RCC 7860 (cell line): ENCODE measurements at places on chromosomes 3 and 15.
A peak's percentile ranks its signal among the peaks of the same experiment; 100 is the strongest.

GRCh38 chr3:123778991-123779622 is 105.0 kb downstream of the MYLK start:
- no peak for DNase-seq

DNA sequence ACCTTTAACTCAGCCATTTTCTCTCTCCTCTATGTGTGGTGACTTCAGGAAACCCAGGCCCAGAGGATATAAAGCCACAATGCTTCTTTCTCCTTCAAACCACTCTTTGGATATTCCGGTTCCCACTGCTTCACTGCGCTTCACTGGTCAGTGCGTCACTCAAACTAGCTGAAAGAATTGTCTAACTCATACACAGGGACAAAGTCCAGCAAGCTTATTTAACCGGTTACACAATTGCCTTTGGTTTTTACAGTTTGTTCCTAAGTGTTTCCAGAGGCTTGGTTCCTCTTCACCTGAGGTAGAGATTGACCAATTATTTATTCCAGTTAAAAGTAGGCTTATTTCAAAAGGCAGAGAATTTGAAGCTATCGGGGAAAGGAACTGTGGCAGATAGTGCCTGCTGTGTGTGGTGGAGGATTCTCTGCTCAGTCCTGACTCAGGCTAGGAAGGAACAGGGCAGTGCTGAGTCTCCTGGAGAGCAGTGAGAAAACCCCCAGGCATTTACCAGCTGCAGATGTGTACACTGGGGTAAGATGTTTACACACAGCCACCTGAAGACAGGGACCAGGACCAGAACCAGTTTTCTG is at the start of gene HGD:
TSS of gene HGD (minus strand) at position 145 of the 587 bp plus-strand sequence. CDS start at position 17, 128 bp downstream.
- DNase-seq, result peak; percentile 92

DNA sequence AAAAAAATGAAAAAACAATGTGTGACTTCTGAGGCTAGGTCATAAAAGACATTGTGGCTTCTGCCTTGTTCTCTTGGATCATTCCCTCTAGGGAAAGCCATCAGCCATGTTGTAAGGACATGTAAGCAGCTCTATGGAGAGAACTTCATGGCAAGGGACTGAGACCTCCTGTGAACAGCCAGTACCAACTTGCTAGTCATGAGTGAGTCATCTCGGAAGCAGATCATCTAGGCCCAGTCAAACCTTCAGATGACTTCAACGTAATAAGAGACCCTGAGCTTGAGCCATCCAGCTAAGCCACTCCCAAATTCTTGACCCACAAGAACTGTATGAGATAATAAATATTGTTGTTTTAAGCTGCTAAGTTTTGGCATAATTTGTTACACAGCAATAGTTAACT is 4.9 kb downstream of the MON1A start:
- DNase-seq, result peak; percentile 52

- DNase-seq, result no peak
Measured at GRCh38 chr3:59783468-59783988, 733.7 kb upstream of the CFAP20DC start.

- no peak for DNase-seq
Measured at GRCh38 chr3:100189444-100189964, 71.3 kb upstream of the TBC1D23 start.

- DNase-seq, result no peak
Measured at GRCh38 chr3:152229692-152230091, 39.0 kb upstream of the MBNL1 start.

DNA sequence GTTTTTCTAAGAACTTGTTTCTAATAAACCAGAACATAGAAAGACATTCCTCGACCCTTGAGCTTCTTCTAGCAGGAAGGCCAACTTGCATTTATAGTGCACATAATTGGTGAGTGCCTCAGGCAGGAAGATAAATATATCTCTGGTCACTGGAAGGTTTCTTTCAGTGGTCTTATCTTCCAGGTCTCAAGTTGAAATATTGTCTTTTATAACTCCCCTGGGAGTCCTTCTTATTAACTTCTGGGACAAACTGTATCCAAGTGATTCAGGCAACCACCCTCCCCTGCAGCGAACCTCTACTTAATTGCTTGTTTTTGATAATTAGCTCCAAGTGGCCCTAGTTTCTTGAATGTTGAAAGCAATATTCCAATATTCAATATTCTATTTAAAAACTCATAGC is 346.8 kb upstream of the GOLIM4 start:
- no peak for DNase-seq

GRCh38 chr3:38755130-38755529 is 60.9 kb downstream of the SCN10A start:
- DNase-seq, result no peak

DNA sequence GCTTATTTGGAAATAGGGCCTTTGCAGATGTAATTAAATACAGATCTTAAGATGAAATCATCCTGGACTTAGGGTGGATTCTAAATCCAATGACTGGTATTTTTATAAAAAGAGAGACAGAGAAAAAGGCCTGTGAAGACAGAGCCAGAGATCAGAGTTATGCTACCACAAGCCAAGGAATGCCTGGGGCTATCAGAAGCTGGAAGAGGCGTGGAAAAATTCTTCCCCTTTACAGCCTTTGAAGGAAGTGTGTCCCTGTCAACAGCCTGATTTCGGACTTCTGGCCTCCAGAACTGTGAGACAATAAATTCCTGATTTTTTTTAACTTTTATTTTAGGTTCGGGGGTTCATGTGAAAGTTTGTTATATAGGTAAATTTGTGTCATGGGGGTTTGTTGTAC is 154.1 kb upstream of the CADPS start:
- DNase-seq, result no peak

GRCh38 chr15:61989667-61990066 is 70.6 kb downstream of the VPS13C start:
- no peak for DNase-seq

DNA sequence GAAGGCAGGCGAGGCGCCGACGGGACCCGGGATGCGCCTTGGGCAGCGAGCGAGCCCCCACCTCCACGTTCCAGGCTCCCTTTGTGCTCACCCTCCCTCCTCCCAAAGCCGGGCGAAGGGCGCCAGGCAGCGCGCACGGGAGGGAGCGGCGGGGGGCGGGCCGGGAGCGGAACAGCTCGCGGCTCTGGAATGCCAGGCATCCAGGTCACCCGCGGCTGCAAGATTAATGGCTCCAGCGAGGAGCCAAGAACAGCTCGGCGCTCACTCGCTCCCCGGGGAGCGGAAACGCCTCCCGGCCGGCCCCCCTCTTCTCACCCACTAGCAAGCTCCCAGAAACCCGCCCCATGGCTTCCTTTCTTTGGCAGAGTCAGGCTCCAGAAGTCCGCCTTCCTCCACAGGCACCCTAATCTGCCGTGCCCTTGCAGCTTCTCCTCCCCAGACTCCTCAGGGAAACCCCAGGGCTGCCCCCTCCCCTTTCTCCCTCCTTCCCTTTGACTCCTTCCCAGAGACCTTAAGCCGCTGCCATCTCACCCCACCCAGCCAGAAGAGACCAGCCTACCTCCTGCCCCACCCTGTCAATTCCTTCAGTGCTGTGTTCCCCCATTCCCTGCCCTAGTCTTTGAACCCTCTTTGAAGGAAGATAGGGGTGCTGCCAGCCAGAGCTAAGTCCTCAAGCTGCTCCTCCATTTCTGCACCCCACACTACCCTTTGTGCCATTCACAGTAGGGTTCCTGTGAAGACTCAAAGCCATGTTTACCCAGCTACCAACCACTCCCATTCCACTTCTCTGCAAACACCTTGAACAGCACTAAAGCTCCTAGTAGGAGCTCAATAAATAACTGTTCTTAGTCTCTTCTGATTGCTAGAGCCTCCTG is 9.9 kb downstream of the AMOTL2 start:
- peak; percentile 93 for DNase-seq

GRCh38 chr3:141049681-141050080 is 1.5 kb upstream of the SPSB4 start:
- no peak for DNase-seq

- DNase-seq, result no peak
Measured at GRCh38 chr15:41396111-41396510, 6.2 kb downstream of the NDUFAF1 start.

DNA sequence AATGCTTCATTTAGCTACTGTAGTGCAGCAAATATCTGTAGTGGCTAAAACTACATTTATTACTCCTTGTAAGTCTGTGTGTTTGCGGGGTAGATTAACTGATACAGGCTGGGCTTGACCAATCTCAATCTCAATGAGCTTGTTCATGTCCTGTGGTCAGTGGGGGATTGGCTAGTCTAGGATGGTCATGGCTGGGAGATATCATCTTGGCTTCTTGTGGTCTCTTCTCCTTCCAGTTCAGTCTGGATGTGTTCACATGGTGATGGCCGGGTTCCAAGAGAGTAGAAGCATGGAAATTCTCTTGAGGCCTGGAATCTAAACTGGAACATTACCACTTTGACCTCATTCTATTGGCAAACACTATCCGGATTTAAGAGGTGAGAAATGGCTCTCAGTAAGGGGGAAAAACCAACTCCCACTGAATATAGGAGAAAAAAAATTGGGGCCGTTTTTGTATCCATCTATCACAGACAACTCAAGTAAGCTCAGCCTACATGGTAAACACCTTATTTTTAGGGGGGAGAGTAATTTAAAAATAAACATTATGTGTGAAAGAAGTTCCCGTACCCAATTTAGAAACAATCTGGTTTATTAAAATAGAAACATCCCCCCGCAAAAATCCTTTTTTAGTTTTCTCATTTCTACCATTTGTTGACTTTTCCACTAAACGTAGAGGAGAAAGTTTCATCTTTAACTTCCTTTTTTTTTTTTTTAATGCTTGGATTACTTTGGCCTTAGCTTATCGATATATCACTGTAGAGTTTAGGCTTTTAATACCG is 284.9 kb upstream of the TBC1D5 start:
- no peak for DNase-seq

DNA sequence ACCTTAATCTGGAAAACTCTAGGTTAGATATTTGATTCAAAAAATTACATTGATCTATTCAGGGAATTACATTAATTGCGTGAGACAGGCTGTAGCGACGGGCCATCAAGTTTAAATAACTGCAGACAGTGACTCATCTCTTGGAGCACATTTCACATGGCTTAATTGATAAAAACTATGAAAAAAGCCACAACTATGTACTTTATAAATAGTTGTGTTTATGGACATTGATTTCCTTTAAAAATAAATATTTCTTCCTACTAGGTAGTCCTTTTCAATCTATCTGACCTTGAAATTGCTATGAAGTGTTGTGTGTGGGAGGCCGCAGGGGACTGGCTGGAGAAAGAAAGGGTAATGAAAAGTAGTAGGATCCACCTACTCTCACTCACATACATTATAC is 157.8 kb downstream of the IL1RAP start:
- no peak for DNase-seq

DNA sequence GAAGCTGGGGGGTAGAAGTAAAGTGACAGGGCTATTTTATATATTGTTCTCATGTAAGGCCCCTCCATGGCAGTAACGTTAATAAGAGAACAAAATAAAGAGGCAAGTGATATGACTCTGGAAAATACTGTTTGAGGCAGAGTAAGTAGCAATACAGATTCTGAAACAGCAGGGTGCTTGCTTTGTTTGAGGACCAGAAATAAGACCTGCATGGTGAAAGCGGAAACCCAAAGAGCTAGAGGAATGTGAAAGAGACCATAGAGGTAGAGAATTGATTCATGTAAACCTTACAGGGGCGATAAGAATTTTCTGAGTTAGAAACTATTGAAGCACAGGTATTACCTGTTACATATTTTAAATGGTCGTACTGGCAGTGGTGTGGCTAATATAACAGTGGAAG is 1517.1 kb downstream of the SI start:
- DNase-seq, result no peak

DNA sequence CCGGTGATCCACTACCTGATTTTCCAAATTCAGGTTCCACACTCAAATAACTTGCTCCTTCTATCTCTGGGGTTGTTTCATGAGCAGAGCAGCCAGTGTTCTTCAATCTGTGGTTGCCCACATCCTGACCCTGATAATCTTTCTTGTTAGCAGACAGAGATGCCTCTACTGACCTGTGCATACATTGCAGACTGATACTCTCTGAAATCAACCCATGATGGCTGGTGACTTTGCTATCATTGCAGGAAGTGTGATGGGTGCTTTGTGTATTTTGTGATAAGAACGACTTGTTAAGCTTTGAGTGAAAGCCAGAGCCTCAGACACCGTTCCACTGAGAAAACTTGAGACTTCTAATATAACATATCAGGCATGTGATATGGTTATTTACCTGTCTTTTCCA is 39.9 kb downstream of the GATM start:
- no peak for DNase-seq

DNA sequence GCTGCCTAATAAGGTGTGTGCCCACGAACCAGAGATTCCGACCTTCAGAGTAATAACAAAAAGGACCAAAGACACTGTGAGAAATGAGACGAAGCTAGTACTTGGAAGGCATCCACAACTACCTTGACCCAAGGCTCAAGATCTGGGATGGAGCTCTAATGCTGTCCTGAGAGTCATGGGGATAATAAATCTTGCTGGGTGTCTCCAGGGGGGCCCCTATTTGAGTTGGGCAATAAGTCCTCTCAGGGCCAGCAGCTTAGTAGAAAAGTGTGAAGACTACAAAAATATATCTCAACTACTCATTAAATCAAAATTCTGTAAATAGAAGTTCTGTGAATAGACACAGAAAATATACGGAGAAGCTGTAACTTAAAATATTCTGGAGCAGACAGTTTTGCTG is 2.9 kb upstream of the NDN start:
- no peak for DNase-seq

DNA sequence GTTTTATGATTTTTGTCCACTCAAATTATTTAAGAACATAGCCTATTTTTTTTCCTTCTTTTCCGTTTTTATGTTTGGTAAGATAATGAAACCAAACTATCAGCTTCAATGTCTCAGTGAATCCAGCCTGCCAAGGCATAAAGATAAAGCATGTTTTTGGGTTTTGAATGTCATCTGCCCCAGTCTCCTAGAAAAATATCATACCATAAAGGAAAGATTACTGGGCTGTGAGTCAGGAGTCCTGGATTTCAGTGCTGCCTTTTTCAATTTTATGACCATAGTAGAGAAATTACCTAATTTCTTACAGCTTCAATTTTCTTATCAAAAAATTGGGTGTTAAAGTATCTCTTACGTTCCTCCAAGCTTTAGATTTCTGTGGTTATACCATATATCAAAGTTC is 87.5 kb downstream of the GAP43 start:
- no peak for DNase-seq

- peak; percentile 59 for DNase-seq
Measured at GRCh38 chr3:182028081-182028480, 316.4 kb downstream of the SOX2 start.

- DNase-seq, result no peak
Measured at GRCh38 chr3:52034651-52035050, 21.7 kb downstream of the DUSP7 start.

- DNase-seq, result no peak
Measured at GRCh38 chr3:149977386-149977785, 6.7 kb upstream of the PFN2 start.
